ENCODE measurements at places on chromosomes 4 and X.
A peak's percentile ranks its signal among the peaks of the same experiment; 100 is the strongest.

DNA sequence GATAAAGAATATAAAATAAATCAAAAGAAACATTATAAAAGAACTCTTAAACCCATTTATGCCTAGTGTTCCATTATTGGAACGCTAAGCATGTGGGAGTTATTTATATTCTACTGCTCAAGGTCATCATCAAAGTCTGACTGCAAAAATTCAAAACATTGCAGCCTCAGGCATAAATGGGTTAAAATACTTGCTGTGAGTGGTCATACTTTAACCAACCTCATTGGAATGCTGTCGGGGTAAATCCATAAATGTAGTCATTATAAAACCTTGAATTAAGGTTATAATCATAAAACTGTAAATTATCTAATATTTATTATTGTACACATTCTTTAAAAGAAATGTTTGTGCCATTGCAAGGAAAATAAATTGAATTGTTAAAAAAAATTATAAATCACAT, 55.0 kb downstream of the RPS6KA6 start:
- no peak for DNase-seq

GRCh38 chrX:12974796-12975669, at the start of gene TMSB4X:
Gene TMSB4X (plus strand): TSS chrX:12975110.
- DNase-seq, result peak; percentile 78

GRCh38 chr4:98864560-98864959, 64.4 kb downstream of the EIF4E start:
- no peak for DNase-seq

DNA sequence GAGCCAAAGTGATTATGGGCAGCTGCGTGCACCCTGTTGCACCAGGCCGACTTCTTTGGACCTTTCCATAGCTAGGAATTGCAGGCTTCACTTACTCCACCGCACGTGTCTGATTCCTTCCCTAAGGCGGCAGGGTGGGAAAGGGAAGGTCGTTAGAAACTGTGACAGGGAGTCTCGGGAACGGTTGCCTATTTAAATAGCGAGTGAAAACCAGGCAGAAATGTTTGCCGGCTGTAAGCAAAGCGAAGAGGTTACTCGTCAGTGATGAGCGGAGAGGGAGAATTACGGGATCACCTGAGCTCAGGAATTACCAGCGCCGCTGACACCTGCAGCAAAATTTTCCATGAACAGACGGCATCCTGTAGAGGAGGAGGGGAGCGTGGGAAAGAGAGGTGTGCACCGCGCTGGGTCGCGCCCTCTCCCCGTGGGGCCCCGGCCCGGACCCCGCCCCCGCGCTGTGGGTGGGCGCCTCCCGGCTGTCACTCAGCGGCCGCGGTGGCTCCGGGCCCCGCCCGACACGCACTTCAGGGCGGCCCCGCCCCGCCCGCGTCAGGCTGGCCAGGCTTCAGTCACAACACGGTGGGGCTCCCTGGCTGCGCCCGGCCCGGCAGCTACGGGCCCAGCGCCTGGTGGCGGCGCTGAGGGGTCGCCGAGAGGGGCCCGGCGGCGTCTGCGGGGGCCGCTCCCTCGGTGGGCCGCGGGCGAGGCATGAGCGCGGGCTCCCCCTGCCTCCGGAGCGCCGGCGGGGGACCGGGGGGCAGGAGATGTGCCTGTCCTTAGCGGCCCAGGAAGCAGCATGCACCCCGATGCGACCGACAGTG, at the start of gene SNX25:
TSS of gene SNX25 (plus strand) at position 568 of the 821 bp plus-strand sequence. CDS start at position 797, 229 bp downstream.
- peak; percentile 75 for DNase-seq

GRCh38 chr4:173934933-173935620, 348.4 kb downstream of the FBXO8 start:
- no peak for DNase-seq

DNA sequence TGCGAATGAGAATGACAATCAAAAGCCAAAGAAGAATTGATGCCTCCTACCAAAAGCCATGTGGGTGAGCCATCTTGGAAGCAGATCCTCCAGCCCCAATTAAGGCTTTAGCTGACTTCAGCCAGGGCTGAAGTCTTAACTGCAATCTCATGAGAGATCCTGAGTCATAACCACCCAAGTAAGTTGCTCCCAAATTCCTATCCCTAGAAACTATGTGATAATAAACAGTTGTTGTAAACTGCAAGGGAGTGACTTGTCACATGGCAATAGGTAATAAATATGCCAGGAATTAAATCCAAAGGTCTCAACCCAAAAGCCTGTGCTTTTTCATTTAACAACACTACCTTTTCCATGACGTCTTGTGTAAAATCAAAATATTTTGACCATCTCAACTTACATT, 154.2 kb upstream of the TBL1X start:
- DNase-seq, result no peak

DNA sequence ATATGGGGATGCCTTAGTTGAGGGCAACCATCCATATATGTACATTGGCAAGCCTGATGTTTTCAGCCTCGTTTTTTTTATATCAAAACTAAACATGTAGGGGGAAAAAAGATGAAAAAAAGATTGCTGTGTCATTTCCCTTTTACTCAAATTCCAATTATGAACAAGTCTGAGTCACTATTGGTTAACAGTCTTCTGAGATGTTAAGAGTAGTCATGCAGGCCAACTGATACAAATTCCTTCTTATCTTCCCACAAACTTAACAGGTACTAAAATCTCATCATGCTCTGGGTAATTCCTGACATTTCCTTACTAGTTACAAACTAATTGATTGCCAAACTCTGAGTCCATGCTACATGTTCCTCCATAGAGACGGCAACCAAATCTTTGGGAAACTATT, 222.1 kb downstream of the FRMPD4 start:
- no peak for DNase-seq

DNA sequence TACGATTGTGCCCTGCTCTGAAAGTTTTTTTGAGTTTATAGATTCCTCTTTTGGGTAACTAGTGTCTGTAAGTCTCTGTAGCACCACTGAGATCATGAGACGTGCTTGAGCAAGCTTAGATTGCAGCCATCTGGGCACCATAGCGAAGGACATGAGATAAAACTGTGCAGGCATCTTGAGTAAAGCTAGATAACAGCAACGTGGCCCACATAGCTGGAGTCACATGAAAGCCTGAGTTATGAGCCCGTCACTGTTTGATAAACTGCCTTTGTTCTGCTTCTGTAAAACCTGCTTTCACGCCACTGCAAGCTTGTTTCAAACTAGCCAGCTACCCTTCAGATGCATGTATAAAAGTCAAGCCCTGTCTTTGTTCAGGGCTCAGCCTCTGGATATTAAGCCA, 359.1 kb upstream of the CXorf51A start:
- no peak for DNase-seq

- DNase-seq, result no peak
Observed at GRCh38 chr4:85153221-85153620, 186.7 kb upstream of the WDFY3 start.

DNA sequence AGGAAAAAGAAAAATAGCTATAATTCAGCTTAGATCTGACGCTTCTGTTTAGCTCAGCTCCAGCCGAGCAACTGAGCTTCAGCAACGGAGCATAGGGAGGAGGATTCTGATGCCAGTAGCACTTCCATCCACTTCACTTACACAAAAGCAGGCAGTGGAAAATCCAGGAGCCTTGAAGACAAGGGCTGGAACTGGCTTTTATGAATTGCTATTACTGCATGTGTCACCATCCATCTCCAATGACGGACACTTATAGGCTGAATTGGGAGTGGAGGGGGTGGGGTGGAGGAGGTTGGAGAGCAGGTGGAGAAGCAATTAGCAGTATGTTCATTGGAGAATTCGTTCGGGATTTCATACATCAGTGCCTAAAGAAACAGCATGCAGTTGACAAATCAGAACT, 15.6 kb downstream of the ENOX2 start:
- DNase-seq, result no peak

DNA sequence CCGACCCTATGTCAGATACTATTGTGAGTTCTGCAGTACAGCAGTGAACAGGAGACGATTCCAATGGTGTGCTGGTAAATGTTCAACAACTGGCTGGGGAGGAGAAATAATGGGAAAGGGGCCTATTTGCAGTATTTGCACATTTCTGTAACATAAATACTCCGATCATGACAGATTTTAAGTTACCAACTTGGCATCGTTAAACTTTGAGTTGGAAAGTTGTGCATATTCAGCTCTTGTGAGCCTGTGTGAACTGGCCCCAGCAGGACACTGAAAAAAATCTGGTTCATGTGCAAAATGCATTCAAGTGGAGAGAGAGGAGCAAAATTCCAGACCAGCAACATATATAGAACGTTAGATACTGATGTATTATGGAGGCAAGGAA, 175.0 kb downstream of the MAPK10 start:
- DNase-seq, result no peak

DNA sequence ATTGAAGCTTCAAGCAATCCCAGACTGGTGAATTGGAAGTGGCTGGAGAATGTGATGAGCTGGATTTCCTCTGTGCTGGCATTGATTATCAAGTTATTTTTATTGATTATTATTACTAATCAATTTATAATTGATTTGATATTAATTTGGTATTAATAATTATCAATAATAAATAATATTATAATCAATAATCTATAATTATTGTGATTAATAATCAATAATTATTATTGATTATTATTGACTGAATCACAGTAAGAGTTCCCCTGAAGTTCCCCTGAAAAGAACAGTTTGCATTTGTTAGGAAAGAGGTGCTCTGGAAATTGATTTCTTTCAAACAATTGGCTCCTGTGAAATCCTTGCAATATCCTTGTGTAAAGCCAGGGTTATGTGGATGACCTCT, 7.5 kb upstream of the FAM9A start:
- no peak for DNase-seq

GRCh38 chr4:86033171-86033570, 326.7 kb downstream of the MAPK10 start:
- no peak for DNase-seq

GRCh38 chr4:88211473-88212252, 53.2 kb upstream of the ABCG2 start:
- DNase-seq, result no peak

GRCh38 chr4:78667764-78668163, 108.4 kb upstream of the BMP2K start:
- DNase-seq, result no peak

DNA sequence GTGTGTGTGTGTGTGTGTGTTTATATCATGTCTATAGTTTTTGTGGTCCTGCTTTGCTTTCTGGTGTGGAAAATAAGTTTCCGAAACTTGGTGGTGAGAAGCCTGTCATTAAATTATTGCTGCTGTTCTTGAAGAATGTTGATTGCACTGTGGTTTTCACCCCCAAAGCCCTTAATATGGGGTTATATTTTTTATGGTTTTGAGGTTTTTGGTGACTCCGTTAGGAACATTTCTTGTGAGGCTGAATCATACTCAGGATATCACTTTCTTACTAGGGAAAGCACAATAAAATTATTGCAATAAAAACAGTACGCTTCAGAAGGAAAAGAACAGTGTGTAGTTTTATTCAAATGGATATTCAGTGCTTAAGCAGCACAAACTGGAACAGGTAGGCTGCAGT, 539.1 kb upstream of the MAGEB18 start:
- DNase-seq, result no peak

GRCh38 chr4:184163813-184164212, 53.9 kb downstream of the ENPP6 start:
- DNase-seq, result no peak

- DNase-seq, result no peak
Observed at GRCh38 chr4:155535802-155536454, 130.7 kb upstream of the GUCY1A1 start.

DNA sequence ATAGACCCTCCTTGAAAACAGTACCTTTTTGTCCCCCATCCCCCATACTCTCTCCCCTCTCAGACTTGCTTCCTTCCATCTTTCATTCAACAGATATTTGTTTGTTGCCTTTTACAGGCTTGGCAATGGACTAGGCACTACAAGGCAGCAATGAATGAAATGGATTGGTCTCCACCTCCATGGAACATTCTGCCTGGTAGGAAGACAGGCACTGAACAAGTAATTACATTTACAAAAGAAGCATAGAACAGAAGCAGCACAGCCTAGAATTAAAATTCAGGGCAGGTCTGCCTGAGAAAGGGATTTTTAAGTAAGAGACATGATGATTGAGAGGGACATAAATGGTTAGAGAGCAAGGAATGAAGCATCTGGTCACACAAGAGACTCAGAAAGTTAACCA, 346.1 kb downstream of the GRXCR1 start:
- no peak for DNase-seq

DNA sequence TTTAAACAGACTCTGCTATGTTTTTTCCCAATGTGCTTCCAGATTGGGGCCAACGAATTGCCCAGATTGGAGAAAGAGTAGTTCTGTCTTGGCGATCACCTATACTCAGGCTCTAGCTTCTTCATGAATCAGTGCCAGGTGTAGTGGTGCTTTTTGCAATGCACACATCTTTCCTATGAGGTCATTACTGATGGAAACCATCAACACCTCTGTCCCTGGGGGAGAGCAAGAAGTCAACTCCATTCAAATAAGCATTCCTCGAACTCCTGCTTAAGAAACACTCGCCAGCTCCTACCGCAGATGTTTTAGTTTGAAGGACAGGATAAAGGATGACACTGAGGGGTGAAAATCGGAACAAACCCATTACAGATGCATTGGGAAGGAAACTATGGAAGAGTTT, 156.5 kb upstream of the DKK2 start:
- no peak for DNase-seq

DNA sequence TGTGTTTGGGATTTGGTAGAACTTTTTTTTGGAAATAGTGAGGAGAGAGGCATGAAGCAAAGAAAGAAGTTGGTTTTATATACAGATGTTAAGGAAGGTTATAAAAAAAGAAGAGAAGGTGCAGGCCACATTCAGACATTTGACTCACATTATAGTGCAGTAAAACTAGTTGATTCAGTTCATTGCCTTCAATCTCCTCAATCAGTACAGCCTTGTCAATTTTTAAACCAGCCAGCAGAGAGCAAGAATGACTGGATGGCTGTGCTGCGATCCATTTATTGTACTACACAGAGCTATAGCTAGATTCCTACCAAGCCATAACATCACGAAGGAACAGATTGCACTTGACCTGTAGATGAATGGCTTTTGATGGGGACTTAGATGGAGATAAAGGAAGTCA, 79.7 kb upstream of the LSM6 start:
- DNase-seq, result no peak

GRCh38 chr4:64399313-64400109, 9.7 kb downstream of the TECRL start:
- no peak for DNase-seq

DNA sequence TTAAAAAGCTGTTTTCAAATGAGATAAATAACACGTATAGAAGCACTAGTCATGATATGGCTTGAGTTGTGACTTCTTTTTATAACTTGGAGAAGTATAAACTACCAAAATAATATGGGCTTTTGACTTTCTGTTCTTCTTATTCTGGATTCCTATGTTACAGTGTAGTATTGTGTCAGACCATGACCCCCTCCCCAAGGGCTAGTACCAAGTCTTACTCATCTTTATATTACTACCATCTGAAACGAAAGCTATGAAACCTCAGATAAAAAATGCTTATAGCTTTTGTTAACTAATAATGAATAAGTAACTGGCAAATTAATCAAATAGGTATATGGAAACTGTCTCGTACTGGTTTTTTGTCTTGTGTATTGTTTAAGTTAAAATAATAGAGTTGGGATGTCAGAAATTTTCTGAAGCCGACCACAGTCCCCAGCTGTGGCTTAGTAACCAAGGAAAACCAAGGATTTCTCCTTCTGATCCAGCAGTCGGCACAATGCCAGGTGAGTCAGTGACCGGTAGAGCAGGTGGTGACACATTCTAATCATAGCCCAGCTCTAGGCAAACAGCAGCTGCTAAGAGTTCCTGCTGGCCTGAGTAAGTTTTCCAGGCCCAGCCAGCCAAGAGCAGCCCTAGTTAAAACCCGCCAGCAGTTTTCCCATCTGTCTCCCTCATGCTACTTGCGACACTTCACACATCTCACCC, 163.3 kb upstream of the PRDX4 start:
- DNase-seq, result no peak
